ENCODE measurements at places on chromosomes 4 and X.

GRCh38 chr4:48329193-48329592, 12.1 kb upstream of the SLAIN2 start:
- DNase-seq, result no peak

DNA sequence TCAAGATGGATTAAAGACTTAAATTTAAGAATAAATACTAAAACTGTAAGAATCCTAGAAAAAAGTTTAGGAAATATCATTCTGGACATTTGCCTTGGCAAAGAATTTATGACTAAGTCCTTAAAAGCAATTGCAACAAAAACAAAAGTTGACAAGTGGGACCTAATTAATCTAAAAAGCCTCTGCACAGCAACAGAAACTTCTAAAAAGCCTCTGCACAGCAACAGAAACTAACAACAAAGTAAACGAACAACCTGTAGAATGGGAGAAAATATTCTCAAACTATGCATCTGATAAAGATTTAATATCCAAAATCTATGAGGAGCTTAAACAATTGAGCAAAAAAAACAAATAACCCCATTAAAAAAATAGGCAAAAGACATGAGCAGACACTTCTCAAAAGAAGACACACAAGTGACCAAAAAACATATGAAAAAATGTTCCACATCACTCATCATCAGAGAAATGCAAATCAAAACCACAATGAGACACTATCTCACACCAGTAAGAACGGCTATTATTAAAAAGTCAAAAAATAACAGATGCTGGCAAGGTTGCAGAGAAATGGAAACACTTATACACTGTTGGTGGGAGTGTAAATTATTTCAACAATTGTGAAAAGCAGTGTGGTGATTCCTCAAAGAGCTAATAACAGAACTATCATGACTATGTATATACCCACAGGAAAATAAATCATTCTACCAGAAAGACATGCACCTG, 5.5 kb upstream of the OPRPN start:
- DNase-seq, result no peak

GRCh38 chr4:108731006-108731405, 31.8 kb downstream of the ETNPPL start:
- DNase-seq, result no peak

GRCh38 chr4:15294832-15295231, 133.0 kb upstream of the C1QTNF7 start:
- no peak for DNase-seq

DNA sequence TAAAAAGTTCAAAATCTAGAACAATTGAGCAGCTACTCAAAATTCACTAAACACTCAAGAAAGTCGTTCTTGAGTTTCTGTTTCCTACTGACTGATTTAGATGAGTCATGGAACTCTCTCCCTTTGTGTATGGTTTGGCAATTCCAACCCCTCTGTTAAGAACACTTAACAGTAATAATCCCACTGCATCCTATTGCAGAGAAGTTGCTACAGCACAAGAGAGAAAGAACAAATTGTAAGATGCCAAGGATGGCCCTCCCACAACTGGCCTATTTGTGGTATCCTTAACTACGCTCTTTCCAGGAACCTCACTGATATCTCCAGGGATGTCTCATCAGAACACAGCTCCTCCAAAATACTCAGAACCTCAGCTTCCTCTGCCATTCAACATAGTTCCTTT, 701.8 kb upstream of the TENM3 start:
- no peak for DNase-seq

DNA sequence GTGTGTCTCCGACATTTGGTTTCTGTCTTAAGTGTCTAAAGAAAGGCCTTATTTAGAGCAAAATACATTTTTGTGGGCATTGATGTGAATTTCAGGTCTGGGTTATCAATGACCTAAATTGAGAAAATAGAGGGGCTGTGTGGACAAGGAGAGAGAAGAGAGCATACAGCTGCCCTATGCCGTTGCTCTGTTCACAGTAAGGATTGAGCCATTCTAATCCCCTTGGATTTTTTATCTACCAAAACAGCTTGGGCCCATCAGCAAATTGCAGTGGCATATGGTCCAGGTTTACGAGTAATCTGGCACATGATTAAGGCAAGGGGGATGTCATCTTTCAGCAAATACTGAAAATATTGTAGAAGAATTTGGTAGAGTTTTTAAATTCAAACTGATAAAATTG, 210.2 kb downstream of the ANTXR2 start:
- no peak for DNase-seq

DNA sequence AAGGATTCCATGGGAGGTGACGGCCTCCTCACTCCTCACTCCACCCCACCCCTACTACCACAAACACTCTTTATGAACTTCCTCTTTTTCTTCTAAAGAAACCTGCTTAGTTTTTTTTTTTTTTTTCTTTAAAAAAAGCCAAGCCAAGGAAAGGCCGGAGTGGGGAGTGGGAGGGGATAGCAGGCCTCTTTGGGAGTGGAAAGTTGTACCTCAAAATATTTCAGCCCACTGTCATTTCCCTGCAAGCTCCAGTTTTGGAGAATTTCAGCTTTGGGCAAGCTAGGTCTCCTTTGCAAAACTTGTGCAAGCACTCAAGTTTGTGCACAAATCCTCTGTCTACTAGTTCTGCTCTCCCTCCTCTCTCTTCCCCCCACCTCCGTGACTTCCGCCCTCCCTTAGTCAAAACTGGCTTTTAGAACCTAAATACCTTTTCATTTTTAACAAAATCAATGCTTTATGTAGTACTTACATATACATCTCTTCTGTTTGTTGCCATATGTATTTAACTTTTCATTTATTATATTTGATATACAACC, 512 bp upstream of the ANTXR2 start:
- DNase-seq, result no peak

GRCh38 chr4:2103843-2104547, 44.9 kb downstream of the NAT8L start:
- no peak for DNase-seq

DNA sequence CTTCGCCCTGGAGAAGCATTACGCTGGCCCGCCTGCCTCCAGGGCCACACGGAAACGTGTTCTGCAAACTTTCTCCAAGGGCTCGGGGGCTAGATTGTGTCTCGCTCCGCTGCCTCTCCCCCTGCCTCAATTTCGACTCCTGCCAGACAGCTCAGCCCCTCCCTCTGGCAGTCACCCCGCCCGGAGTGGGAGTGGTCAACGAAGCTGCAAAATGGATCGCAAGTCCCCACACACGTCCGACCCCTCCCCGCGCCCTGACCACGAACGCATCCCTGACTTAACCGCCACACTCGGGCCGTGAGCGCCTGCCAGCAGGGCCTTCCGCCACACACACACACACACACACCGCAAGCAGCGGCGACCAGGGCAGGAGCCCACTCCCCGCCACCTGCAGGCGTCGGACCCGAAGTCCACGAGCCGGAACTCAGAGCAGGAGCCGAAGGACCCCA, 47.0 kb upstream of the NKAP start:
- DNase-seq, result peak; percentile 33

DNA sequence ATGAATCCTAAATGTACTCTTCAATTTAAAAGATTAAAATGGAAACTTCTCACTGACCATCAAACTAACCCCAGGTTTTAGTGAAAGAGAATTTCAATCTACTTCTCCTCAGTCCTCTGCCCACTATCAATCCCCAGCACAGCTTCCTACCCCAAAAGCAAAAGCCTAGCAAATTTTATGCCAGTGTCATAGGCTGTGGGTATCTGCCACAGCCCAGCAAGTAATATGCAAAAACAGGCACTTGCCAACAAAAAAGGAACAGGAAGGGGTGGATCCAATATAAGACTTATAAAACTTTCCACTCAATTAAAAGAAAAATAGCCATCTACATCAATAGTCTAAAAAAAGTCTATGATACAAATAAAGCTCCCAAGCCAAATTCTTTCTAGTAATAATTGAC, 22.3 kb downstream of the CAMK2D start:
- DNase-seq, result no peak

DNA sequence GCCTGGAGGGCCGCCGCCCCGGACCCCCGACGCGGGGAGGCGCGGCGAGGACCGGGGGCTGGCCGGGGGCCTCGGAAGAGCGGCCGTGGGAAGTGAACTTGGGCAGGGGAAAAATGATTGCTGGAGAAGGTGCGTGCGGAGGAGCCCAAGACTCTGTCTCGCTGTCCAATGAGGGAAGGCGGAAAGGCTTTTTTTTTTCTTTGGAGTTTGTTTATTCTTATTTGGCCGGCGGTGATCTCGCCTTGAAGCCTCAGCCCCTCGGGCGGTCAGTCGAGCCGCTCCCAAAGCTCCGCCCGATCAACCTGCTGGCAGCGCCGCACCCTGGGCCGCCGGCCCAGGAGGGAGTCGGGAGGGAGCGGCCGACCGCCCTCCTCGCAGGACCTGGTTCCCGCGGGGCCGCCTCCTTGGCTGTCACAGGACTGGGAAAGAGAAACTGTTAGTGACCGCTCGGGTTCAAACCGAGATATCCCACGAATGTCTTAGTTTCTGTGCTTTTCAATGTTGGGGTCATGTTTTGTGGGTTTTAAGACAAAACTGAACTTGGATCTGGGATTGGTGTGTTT, 2.5 kb downstream of the CPEB2 start:
- peak; percentile 46 for DNase-seq

DNA sequence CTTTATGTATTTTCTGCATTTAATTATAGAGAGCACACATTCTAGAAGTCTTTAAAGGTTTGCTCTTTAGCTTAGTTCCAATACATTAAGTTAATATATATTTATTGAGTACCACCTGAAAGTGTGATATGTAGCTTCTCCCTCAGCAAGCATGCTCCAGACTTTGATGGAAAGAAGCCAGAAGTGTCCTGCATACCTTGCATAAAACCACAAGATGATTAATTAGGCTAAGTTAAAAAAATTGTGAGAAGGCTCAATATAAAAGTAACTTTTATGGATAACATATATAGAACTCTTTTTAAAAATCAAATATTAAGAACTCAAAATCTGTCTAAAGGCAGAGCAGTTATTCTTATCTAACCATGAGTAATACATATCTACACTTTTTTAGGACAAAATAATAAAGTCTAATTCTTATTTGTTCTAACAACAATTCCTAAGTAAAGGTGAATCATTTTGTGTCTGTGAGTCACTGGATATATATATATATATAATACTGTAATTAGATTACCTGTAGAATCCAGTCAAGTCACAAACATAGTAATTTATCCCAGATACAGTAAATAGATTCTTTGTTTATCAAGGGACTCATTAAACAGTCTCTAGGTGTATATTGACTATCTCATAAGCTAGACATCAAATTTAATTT, 51.2 kb downstream of the INTS12 start:
- DNase-seq, result no peak

DNA sequence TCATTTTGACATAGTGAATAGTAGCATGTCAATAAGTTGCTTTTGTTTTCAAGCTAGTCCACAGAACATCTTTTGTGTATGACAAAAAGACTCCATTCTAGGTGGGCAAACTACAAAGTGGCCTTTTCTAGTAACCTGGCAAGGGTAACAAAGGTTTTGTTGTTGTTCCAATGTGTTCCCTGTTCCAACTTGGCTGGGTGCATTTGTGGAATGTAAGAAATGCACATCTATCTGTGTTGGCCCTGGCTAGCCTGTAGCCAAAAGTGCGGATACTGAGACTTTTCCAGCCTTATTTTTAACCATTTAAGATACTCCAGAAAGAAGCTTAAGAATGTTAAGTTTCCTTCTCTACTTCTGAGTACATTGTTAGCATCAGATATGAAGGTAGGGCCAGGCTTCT, 118.7 kb upstream of the CHRDL1 start:
- DNase-seq, result no peak

- DNase-seq, result peak; percentile 61
These were observed 26.6 kb upstream of the MAN2B2 start for GRCh38 chr4:6548201-6548881.

DNA sequence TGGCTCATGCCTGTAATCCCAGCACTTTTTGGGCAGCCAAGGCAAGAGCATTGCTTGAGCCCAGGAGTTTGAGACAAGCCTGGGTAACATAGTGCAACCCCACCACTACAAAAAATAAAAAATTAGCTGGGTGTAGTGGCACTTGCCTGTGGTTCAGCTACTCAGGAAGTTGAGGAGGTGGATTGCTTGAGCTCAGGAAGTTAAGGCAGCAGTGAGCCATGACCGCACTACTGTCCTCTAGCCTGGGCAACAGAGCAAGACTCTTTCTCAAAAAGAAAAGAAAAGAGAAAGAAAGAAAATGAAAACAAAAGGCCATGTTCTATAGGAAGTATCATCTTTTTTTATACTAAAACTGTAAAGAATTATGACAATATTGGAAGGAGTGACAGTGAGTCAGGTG, 38.5 kb downstream of the NEK1 start:
- DNase-seq, result no peak

- DNase-seq, result no peak
These were observed 15.4 kb upstream of the MSANTD1 start for GRCh38 chr4:3233391-3234071.

GRCh38 chr4:142474398-142475087, 371.6 kb downstream of the INPP4B start:
- no peak for DNase-seq

DNA sequence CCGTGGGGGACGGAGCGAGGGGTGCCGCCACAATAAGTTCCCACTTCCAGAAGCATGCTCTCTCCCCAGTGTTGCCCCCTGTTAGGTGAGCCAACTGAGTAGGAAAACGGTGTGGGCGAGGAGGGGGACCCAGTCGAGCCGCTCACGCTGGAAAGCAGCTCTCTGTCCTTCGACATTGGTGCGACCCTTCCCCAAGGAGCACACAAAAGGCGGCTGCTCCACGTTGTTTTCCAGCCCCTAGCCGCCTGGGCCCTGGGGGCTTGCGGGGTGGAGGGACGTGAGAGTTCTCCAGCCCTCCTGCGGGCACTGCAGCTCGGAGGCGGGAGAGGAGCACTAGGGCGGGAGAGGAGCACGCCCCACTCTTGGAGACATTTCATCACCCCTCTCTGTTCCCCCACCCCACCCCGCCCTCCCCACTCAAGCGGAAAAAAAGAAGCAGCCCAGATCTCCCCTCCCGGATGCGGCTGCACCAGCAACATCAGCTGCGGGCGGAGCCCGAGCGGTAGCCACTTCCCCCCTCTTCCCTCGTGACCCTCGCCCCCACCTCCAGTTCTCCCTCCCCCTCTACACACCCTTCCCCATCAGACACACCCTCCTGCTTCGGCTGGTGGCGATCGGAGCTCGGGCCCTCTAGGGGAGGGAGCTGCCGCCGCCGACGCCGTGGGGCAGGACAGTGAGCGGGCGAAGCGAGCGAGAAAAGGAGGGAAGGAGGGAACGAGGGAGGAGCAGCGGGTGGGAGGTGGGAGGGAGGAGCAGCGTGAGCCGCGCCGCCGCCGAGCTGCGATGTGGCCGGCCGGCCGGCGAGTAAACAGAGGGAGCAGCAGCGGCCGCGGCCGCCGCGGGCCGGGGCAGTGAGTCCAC, at the start of gene DOCK11:
TSS of gene DOCK11 (plus strand) at position 755 of the 861 bp plus-strand sequence. CDS start 157 bp downstream, outside the sequence.
- DNase-seq, result peak; percentile 71
